Foreskin melanocyte (primary cell): ENCODE measurements at places on chromosomes 16 and 17.

DNA sequence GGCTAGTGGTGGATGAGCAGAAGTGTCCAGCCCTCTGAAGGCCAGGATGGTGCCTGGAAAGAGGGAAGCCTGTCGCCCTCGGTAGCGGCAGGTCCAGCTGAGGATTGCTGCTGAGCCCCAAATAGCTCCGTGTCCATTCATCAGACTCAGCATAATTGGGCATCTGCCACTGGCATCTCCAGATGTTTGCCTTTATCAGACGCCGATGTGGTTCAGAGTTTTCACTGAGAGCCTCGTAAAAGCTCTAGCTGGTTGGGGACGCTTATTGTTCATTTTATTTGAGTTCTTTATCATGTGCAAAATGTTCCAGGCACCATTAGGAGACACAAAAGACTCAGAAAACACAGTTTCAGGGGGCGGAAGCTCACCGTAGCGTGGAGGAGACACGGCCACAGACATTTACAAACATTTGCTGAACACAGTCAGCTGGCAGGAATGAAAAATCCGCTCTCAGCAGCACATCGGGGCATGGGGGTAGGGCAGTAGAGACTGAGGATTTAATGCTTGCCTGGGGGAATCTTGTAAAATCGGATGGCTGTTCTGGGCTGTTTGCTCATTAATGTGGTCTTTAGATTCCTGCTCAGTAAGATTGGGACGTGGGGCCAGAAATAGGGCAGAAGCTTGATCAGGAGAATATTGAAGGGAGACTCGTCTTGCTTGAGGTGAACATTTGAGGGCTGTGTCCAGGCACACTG lies 41.7 kb downstream of the SMPD3 start:
- DNase-seq = peak; percentile 39

- DNase-seq = no peak
Measured at GRCh38 chr16:14069818-14070217, 1.3 kb upstream of the MRTFB start.

GRCh38 chr17:61411261-61412142 lies 11.9 kb downstream of the TBX2 start:
- DNase-seq = no peak

DNA sequence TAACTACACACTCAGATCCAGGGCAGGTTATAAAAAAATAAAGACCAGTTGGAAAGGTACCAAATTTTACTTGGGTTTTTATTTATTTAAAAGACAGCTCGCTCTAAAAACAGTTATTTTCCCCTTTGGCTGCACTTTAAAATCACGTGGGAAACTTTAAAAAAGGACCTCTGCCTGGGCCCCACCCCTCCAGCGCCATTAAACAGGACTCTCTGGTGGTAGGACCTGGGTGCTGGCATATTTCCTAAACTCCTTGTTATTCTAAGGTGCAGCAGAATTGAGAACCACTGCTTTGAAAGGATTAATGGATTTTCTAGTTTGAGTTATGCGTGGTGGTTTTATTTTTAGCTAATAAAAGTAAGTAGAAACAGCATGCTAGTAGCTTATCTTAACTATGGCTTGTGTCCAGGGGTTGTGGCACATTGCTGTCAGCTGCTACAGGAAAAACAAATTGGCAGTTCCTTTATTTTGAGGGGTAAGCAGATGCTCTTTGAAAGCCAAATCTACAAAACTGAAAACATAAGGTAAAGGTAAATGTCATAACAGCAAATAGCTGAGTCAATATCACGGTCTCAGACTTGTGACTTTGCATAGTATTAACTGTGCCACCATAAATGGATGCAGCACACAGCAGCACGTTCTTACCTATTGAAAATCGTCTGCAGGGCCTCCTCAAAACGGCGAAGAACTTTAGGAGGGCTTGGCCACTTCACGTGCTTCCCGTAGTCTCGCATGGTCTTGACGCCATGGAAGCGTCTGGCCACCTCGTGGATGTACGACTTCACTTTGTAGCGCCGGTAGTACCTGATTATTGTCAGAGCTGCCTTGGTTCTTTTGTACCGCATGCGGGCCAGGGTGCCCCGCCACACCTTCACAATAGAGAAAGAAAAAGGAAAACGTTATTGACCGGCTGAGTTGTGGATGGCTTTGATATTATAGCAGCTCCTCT lies 172.0 kb downstream of the CDK5R1 start:
- no peak for DNase-seq

GRCh38 chr16:57824888-57825287 lies 22.6 kb upstream of the KIFC3 start:
- no peak for DNase-seq

DNA sequence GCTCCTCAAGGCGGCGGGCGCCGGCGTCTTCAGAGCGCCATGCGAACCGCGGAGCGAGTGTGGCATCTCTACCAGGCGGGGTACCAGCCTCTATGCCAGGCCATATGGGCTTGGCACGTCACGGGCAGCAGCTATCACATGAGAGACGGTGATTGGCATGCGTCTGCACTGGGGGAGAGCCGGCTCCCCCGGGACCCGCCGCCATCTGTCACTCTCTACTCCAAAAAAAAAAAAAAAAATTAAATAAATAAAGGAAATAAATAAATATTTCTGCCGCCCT lies at the start of gene NEUROD2:
NEUROD2 (minus strand) TSS at position 70 of the 280 bp plus-strand sequence. CDS start 1,321 bp downstream, outside the sequence.
- no peak for DNase-seq

GRCh38 chr16:9820476-9821246 lies 361.6 kb downstream of the GRIN2A start:
- DNase-seq = no peak

- no peak for DNase-seq
Measured at GRCh38 chr16:75266738-75267630, 15.6 kb upstream of the BCAR1 start.

DNA sequence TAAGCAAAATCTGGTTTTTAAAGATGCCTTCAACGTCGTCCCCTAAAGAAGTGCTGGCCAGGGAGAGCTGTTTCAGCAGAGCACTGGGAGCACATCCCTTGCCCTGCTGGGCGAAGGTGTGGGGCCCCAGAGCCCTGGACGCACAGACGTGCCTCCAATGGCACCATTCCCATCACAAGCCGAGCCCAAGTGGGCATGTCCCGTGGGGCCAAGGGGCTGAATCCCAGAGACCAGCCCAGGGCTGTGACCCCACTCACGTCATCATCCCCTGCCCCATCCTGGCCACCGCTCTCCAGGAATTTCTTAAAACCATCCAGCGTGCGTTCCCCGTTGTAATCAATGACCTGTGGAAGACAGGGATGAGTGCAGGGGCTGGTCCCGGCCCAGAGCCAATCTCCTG lies 10.0 kb upstream of the PPP1R27 start:
- DNase-seq = no peak

GRCh38 chr17:62827746-62828485 lies 19.8 kb upstream of the MARCHF10 start:
- DNase-seq = no peak

GRCh38 chr16:22424161-22424937 lies 49.9 kb upstream of the CDR2 start:
- no peak for DNase-seq
